Stimulated activated CD8-positive, alpha-beta memory T cell treated with anti-CD3 and anti-CD28 coated beads, Interleukin-4, amount 100 ng/mL, for 24 hours (primary cell): ENCODE measurements at places on chromosomes 1 and 21.

DNA sequence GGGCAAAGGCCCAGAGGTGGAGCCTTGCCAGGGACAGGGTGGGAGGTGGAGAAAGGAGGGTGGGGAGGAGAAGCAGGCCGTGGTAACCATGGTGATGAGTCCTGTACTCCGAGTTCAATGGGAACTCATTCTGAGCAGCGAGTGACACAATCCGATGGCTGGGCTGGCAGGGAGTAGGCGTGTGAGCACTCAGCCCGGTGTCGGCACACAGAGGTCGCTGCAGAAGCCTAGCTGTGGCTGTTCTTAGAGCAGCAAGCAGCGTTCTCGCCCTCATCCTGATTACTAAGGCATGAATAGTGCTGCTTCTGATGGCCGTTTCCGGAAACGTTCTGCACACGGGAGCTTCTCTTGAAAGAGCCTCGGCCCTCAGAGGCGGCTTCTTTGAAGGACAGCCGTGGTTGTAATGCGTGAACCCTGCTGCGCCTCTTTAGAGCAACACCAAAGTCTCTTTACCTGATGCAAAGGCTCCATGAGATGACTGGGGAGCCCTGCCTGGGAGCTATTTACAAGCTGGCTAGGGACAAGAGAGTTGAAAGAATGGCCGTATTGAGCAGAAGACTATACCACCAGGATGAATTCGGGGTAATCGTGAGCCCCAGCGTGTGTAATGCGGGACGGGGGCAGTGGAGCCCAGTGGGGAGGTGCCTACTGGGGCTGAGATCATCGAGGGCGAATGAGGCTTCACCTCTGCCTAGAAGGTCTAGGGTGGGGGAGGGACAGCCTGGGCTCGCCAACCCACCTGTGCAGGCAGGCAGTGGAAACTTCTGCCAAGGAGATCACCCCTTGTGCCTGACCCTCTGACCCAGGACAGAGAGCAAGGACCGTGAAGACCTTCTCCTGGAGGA lies 72.8 kb upstream of the PAX7 start:
- DNase-seq, result peak; percentile 4

- no peak for DNase-seq
These were observed 37.9 kb upstream of the MPZL1 start for GRCh38 chr1:167683641-167684502.

DNA sequence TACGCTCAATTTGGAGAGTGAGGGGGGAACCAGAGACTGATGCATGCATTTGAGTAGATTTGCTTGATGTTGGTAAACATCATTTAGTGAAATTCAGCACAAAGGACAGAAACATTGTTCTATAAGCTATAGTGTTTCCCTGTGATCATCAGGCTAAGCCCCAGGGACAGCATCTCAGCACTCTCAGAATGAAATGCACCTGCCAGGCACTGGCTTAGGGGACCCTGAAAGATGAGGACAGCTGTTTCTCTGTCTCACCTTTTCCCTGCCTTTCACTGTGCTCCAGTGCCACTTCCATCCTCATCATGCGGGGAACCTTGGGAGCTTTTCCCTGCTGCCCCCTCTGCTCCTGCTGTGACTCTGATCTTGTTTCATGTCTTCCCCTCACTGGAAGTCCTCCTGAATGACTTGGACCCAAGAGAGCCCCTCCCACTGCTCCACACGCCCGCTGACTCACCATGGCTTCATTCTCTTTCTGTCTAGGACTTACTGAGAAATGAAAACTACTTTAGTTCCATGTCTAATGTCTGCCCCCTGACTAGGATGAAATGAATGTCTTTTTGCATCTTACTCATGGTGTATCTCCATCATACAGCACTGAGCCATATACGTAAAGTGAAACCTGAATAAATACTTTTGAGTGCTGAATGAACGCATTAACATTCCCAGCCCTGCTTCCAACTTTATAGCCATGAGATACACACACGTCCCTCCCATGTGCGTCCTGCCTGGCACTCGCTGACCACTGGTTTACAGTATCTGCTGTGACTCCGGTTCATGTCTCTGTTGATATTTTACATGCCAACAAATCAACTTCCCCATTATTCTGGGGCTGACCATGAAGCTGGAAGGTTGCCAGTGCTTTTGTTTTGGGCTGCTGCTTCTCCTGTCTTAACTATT lies 182.0 kb downstream of the PCP4 start:
- no peak for DNase-seq

- DNase-seq, result no peak
These were observed 13.2 kb downstream of the PDXK start for GRCh38 chr21:43731891-43732711.

- no peak for DNase-seq
These were observed 115.4 kb upstream of the HOOK1 start for GRCh38 chr1:59699227-59699847.

GRCh38 chr1:232993555-232993954 lies 43.1 kb downstream of the NTPCR start:
- no peak for DNase-seq

DNA sequence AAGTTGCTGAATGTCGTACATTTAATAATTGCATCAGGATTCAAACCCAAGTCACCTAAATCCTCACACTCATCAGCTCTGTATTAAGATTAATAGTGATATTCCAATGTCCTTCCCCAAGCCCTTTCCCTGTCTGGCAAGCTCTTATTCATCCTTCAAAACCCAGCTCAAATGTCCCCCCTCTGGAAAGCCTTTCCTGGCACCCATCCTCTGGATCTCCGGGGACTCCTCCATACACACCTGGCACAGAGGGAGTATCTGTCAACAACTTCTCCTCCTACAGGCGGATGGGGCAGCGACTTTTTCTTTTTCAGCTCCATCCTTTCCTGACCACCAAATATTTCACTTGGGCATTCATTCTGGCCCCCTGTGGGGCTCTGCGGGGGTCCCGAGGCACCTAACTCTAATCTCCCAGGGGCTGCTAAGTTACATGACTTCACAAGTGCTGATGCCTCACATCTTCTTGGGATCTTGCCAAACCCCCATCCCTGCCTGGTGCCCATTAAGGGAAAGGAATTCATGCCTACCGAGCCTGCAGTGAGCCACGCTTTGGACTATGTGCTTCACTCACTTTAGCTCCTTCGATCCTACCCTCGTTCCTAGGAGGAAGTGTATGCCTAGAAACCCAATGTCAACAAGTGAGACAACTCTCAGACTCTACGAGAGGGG lies 15.2 kb downstream of the TINAGL1 start:
- DNase-seq, result no peak

- DNase-seq, result peak; percentile 95
These were observed at the start of gene RTCA for GRCh38 chr1:100265931-100266740. RTCA (plus strand) TSS chr1:100266216; CDS start chr1:100266376, 160 bp downstream.

GRCh38 chr1:229900220-229900619 lies 166.8 kb upstream of the GALNT2 start:
- no peak for DNase-seq

DNA sequence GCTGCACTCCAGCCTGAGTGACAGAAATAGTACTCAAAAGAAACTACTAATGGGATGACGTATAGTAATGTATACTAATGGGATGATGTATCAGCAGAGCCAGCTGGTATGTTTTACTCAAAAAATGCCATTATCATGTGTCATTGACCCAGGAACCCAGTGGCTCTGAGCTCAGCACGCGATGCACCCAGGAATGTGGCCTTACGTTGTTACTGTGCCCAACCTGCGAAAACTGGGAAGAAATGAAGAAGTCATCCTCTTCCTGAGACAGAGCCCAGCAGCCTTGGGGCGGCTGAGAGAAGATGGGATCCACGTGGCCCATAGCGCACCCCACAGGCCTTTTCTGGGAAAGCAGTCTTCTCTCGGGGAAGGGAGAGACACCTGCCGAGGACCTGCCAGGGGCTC lies 8.8 kb downstream of the UBE2J2 start:
- no peak for DNase-seq

- DNase-seq, result peak; percentile 74
These were observed 98.0 kb upstream of the DUSP10 start for GRCh38 chr1:221839782-221840395.

DNA sequence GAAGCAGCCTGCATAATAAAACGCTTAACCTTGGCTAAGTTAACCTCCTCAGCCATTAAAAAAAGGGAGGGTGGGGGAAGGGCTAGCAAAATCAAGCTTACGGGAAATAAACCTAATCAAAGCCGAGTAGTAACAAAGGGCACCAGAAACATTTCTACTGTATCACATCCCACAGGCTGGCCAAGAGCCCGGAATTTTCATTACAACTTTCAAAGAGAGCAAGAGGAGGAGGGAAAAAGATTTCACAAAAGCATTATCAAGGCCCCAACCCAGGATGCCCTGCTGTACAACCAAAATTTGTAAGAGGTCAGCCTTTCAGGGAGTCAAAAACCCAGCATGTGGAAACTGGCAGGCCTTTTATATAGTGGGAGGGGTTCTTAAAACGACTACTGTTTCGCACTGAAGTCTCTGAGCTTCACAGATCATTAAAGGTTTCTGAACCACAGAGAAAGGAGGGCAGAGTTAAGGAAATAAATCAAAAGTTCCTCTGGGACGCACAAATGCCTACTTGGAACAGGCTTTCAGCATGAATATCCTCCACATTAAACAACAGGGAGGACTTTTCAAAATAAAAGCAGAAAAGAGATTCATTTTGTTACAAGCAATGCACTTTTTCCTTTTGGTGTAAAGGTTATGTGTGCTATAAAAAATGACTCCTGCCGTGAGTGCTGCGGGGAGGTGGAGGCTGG lies 90.4 kb downstream of the SLC45A1 start:
- DNase-seq, result no peak

DNA sequence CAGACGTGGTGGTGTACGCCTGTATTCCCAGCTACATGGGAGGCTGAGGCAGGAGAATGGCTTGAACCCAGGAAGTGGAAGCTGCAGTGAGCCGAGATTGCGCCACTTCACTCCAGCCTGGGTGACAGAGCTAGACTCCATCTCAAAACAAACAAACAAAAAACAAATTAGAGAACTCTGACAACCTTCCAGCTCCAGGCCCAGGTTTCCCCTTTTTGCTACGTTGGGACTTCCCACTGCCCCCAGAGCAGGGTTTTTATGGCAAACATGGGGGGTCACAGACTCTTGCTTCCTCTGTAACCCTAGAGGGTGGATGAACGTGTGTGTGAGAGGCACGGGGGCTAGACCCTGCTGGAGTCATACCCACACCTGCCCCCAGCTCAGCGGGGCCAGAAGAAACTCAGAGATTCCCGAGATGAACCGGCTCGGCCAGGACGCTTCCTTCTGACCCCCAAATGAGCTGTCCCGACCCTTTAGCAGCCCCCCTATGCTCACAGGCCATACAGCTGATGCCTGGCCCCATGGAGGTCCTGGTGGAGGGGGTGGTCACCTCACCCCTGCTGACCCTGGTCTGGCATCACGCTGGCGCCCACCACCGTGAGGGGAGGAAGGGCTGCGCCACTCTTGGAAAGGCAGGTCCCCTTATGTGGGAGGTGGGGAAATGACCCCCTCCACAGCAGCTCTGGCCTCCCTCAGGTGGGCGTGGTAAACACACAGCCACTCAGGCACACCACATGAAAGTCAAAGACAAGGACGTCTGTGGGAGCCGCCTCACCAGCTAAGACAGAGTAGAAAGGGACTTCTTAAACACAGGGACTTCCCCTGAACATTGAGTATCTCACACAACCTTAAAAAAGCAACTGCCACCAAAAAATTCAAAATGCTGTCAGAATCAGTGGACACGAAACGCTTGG lies 7.1 kb downstream of the GPR157 start:
- peak; percentile 33 for DNase-seq

DNA sequence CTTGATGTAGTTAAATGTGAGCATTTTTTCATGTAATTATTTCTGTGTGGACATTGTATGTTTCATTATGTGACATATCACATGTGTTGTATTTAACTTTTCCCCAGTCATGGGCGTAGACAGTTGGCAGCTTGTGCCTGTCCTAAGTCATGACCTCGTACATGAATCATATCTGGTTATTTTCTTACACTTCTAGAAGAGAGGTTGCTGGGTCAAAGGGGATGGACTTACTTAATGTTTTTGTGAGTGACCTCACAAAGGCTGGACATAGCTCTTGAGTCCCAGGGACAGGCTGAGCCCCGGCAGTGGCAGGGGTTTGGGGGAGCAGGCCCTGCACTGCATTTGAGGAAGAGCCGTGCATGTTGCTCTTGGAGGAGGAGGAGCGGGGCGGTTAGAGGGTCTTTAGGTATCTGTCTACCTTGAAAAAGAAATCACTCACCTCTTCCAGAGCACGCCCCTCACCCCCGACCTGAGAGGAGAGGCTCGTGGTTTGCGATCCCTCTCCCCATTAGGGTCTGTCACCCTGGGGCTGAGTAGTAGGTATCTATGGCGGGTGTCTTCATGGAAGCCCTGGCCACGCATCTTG lies 16.4 kb downstream of the IFNGR2 start:
- DNase-seq, result no peak

DNA sequence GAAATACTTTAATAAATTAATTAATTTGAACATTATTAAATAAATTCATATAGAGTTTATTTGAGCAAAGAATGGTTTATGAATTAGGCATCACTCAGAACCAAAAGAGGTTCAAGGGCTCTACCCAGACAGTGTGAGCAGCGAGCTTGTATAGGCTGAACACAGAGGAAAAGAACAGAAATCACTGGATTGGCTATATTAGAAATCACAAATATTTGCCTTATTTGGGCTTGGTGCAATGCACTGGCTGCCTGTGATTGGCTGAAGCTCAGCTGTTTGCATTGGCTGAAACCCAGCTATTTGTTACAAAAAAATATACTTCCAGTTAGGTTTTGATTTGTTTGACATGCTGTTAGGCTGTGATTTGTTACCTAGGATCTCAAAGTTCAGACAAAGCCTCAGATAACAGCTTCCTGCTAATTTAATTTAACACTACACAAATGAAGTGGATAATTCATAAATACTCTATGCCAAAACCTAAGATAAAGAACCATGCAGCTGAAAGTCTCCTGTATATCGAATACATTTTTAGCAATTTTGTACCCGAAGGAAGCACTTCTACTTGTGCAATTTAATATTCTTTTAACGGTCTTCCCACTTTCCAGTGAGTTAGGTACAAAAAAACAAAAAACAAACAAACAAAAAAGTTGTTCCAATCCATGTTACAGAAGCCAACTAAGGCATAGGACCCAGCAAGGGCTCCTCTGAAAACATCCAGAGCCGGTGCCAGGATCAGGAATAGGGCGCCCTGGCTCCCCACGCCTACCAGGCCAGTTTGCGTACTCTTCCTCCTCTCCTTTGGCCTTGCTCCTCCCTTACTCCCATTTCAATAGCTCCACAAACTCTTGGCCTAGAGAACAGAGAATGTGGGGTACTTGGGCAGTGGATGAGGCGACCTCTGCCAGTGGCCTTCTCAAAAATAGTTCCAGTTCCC lies 179.1 kb downstream of the DUSP10 start:
- no peak for DNase-seq

DNA sequence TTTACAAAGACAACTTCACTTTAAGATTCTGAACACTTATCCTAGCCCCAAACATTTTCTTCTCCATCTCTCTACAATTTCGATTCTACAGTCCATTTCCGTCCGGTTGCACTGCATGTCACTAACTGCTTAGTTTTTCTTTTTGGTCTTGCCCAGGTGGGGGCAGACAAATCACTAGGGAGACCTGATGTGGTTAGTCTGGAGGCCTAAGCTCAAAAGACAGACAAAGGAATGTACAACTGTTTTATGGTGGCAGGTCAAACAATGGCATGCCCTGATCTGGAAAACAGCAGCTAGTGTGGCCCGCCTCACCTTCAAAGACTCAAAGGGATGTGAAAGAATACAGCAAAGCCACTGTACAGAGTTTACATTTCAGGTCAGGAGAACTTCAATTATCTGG lies 3.8 kb downstream of the ETV3 start:
- DNase-seq, result no peak

GRCh38 chr1:159965263-159965662 lies 11.2 kb upstream of the SLAMF9 start:
- no peak for DNase-seq

GRCh38 chr1:215425138-215425537 lies 142.0 kb upstream of the KCTD3 start:
- DNase-seq, result no peak

GRCh38 chr1:111446967-111447892 lies 1.8 kb downstream of the WDR77 start:
- no peak for DNase-seq
